Fibroblast of skin of left quadriceps (primary cell): ENCODE measurements at places on chromosomes 2 and 18.

DNA sequence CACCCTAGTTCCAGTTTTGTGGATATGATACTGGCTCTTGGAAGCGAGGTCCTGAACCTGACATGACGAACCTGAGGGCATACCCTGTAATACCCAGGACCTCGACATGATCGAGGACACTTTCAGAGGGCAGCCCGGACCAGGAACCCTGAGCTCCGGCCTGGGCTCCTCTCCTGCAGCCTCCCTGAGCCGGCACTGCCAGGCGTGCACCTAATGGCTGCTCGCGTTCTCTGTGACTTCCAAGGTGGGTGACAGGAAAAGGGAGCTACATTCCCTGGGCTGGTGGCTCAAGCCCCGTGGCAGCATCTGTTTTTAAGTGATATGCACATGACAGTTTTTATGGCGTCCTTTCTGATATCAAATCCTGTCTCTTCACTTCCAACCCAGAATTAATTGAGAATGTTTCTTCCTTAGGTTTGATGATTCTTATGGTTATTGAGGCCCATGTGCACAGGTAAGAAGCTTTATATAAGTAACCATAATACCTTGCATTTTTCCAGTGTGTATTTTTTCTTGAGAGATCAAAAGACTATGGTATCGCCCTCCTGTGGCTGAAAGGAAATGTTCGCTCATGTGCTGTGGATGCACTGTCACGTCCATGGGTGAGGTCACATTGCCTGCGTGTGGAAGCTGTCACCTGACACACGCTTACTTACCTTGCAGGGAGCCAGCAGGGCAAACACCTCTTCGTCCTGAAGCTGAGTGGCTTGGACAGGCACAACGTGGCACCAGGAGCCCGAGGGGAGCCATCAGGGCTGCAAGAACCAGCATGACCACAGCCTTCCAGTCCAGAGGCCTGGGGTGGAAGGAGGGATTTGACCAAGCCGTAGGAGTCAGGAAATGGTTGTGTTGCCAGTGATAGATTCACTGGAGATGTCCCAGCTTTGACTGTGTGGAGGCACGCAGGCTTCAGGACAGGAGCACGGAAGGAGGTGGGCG lies 367.4 kb upstream of the MYT1L start:
- DNase-seq = no peak

- no peak for DNase-seq
Observed at GRCh38 chr2:196410008-196410407, 229.5 kb upstream of the CCDC150 start.

DNA sequence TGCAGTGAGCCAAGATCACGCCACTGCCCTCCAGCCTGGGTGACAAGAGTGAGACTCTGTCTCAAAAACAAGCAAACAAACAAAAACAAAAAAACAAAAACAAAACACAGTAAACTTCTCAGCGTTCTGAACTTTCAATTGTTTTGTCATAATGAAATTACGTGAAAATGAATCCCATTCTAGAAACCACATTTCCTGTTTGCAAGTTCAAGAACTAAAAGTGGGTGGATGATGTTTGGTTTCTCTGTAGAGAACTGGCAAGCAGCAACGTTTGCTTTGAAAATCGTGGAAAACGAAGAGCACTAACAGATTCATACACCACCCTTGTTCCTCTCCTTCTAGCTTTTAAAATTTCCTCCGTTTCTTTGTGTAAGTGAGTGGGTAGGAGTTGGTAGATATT lies 226.1 kb upstream of the LYPD1 start:
- no peak for DNase-seq

DNA sequence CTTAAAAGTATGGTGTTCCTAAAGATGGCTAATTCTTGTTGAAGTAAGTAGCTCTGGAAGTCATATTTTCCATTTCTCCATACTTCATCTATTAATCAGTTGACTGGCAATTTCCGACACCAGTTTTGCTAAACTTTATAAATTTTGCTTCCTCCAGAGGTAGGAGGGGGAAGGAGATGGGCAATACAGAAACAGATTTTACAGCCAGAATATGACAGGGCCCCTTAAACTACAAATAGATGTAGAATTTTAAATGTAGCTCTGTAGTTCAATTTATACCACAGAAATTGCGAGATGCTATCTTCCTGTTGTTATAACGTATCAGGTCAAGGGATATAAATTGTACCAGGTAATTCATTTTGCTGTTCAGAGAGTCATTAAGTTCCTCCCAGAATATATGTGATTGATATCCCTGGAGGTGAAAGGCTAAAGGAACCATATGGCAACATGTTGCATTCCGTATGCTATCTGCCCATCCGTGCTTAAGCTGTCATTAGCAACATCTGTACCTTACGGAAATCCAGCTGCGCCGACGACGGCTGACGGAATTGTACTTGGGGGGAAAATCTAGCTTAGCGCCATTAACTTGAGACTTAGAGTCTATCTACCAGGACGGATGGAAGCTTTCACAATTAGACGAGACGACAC lies 8.4 kb upstream of the NR4A2 start:
- DNase-seq = no peak

GRCh38 chr2:96962567-96963203 lies 23.7 kb downstream of the FAM178B start:
- DNase-seq = no peak

- no peak for DNase-seq
Observed at GRCh38 chr18:22828171-22828570, 105.0 kb upstream of the RBBP8 start.

GRCh38 chr2:113720167-113720566 lies 36.3 kb downstream of the SLC35F5 start:
- DNase-seq = no peak

- DNase-seq = no peak
Observed at GRCh38 chr2:114056294-114057143, 166.6 kb downstream of the ACTR3 start.

- DNase-seq = no peak
Observed at GRCh38 chr2:237210297-237210696, 124.6 kb downstream of the COPS8 start.

DNA sequence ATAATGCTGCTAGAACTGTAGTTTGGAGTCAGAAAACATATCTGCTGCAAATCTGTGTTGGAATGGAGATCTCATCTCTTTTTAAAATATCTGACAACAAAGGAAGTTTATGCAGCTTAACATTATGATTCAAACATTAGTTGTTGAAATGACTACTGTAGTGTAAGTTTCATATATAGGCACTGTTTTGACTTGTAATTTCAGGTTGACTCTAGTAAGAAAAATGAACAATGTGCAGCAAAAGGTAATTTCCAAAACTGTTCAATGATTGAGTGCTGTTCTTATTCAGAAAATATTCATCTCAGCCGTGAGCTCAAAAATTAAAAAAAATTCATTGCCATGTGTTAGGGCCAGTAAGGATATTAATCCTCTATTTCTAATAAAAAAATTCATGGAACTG lies 48.5 kb downstream of the CCDC138 start:
- no peak for DNase-seq

GRCh38 chr18:44079606-44080005 lies 601.1 kb upstream of the SETBP1 start:
- peak; percentile 54 for DNase-seq

GRCh38 chr2:71380665-71381064 lies 49.1 kb downstream of the ZNF638 start:
- DNase-seq = no peak

DNA sequence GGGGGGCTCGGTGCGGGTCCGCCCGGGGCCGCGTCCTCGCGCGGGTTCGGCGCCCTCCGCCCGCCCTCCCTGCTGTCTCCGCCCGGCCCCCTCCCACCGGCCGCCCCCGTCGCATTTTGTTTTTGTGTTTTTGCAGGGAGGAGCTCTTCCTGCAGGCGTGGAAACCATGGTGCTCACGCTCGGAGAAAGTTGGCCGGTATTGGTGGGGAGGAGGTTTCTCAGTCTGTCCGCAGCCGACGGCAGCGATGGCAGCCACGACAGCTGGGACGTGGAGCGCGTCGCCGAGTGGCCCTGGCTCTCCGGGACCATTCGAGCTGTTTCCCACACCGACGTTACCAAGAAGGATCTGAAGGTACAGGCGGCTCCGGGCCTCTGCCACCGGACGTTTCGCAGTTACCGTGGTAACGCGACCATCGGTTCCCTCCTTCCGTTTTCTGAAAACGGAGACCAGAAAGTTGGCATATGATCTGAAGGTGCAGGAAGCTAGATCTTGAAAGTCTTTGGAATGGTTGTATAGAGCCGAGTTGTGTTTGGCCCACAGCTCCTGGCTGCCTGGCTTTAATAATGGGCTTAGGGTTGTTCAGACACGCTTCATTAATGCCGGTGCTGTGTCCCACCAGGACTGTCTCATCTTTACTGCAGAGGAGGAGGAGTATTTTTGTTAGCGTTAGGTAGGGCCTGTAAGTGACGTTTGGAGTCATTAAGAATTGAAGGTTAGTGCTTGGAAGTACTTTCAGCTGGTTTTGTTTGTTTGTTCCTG lies 891 bp downstream of the KDM3A start:
- DNase-seq = no peak

- no peak for DNase-seq
Observed at GRCh38 chr2:150606380-150607060, 119.1 kb upstream of the RND3 start.

- DNase-seq = no peak
Observed at GRCh38 chr18:68791801-68792200, 6.1 kb upstream of the CCDC102B start.

DNA sequence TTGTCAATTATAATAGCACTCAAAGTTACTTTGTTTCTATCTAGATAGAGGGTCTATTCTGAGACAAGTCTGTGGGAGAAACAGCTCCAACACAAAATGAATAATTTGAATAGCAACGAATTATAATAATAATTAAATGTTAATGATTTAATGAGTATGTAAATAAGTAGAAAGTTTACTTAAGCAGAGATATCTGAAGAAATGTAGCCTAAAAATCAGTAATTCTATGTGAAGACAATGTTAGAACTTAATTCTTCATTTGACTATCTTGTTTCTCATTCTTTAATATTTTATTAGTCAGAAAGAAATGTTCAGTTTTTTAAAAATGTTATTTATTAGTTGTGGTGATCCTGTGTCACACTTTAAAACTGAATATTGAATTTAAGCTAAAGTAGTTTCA lies 161.2 kb downstream of the PLEKHA3 start:
- DNase-seq = no peak

GRCh38 chr2:20676353-20677215 lies 9.6 kb downstream of the GDF7 start:
- DNase-seq = no peak

DNA sequence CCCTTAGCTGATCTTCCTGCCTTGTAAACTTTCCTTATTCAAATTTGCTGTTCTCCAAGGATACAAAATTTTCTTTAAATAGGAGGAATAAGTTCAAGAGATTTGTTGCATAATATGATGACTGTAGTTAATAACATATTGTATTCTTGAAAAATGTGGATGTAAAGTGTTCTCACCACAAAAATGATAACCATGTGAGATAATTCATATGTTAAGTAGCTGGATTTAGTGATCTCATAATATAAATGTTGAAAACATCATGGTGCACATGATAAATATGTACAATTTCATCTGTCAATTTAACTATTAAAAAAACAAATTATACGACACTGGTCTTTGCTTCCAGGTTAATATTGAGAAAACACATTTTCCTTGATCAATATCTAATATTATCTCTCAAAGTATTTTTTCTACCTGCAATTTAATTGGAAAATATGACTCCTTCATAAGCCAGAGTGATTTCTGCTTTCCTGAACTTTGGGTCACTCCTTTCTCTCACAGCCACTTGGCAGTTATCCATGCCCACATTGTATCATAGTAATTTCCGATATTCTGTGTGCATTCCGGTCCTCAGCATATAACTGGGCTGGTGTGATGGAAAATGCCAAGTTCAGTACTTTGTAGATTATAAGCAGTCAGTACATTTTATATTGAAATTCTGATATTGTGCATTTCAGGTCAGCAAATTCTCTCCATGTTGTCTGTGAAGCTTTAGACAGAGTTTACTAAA lies 152.6 kb downstream of the GULP1 start:
- peak; percentile 13 for DNase-seq

- no peak for DNase-seq
Observed at GRCh38 chr2:225282858-225283710, 116.4 kb upstream of the NYAP2 start.

GRCh38 chr2:171410101-171410500 lies 23.7 kb downstream of the METTL8 start:
- DNase-seq = no peak

GRCh38 chr2:173146590-173146989 lies 70.9 kb downstream of the MAP3K20 start:
- no peak for DNase-seq

DNA sequence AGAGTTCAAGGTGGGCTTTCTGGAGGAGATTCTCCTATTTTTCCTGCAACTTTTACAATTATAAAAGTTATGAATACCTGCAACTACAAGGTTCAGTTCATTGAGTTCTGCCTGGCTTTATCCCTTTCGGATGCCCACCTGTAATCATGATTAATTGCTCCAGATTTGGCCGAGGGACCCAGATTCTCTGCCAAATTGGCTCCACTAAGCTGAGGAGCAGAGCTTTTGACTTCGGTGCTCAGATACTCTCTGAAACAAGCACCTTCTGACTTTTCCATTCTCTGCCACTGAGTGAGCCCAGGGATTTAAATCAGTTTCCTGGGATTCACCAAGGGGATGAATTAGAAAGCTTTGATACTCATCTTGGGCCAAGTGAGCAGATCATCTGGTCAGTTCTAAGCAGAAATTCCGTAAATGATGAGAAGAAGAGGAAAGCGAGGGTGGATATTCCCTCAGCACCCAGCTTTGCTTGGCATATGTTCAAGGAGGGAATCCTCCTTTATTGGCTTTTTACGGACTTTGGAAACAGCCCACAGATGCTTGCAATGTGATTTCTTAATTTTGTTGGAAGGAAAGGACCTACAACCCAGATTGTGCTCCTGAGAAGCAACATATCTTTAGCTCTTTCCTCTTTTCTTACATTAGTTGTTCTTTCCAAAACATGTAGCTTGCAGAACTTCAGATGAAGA lies 179.2 kb downstream of the SETBP1 start:
- DNase-seq = no peak

DNA sequence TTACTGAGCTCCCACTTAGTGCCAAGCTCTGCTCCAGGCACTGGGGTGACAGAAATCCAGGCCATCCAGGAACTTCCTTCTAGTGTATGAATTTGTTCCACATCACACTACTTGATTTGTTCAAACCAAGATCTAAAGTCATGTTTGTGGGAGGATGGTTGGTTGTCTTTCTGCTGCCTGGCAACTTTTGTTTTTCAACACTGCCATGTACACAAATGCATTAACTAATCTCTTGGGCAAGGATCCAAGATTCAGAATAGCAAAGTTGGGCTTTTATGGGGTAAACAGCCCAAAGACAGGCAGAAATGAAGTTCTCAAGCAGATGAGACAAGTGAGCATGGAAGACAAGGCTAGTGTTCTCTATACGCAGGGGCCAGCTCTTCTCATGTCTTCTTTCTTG lies 53.4 kb upstream of the PROKR1 start:
- DNase-seq = no peak

DNA sequence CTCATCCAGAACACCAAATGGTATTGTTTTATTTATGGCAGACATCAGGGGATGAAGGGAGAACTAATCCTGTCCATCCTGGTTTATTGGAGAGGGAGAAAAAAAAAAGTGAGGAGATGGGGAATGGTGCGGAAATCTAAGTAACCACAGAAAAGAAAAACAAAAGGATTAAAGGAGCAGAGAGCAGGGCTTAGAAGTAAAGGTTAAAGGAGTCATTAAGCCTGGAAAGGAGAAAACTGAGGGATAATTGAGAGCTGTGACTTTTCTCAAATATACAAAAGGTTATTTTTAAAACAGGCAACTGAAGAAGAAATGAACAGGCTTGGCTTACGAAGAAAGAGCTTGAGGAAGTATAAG lies 127.2 kb upstream of the PPP1CB start:
- no peak for DNase-seq

GRCh38 chr2:21003572-21004180 lies 40.2 kb downstream of the APOB start:
- no peak for DNase-seq
